LNCaP clone FGC (cell line): ENCODE measurements at places on chromosomes 4 and X.

DNA sequence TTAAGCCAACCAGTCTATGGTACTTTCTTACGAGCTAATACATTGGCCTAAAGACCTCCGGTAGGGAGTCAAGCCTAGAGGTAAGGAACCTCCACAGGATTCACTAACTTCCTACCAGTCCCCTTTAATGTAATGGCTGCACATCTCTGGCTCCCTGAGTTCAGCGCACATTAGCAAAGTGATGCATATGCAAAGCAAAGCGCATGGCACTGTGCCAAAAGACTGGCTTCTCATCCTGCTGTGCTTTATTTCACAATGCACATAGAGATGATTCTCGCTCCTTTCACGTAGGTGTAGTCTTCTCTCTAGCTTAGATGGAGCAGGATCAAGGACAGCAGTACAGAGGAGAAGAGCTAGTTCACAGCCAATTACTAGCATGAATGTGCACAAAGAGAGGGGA lies 14.6 kb upstream of the CLTRN start:
- no peak for DNase-seq

- DNase-seq, result no peak
Measured at GRCh38 chrX:47623540-47624027, 3.9 kb upstream of the SYN1 start.

DNA sequence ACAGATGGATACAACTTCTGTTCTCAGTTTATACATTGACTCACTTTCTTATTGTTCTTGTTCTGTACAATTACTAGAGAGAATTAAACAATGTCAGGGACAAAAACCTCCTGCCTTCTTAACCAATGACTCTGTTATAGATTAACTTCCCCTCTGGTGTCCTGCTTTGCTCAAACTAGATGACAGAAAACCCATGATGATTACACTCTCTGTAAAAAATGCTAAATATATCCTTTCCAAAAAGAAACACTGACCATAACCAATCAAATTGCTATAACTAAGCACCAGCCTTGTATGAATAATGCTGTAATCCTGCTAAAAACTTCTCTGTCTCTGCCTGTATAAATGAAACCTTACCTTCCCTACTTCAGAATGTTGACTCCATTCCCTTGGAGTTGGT lies 29.8 kb upstream of the IL13RA2 start:
- no peak for DNase-seq

GRCh38 chrX:19195243-19195610 lies 73.0 kb upstream of the ADGRG2 start:
- no peak for DNase-seq

GRCh38 chr4:95715830-95716229 lies 124.1 kb upstream of the PDHA2 start:
- no peak for DNase-seq
